ENCODE measurements at places on chromosomes 3 and 15.

- no peak for DNase-seq
These were observed 17.3 kb upstream of the GPR156 start for GRCh38 chr3:120302361-120302760.

GRCh38 chr3:177565981-177566380 lies 368.7 kb upstream of the TBL1XR1 start:
- DNase-seq, result no peak

- no peak for DNase-seq
These were observed 11.4 kb upstream of the HDGFL3 start for GRCh38 chr15:83219026-83219425.

- DNase-seq, result no peak
These were observed 39.9 kb upstream of the ARHGEF26 start for GRCh38 chr3:154081305-154081704.

DNA sequence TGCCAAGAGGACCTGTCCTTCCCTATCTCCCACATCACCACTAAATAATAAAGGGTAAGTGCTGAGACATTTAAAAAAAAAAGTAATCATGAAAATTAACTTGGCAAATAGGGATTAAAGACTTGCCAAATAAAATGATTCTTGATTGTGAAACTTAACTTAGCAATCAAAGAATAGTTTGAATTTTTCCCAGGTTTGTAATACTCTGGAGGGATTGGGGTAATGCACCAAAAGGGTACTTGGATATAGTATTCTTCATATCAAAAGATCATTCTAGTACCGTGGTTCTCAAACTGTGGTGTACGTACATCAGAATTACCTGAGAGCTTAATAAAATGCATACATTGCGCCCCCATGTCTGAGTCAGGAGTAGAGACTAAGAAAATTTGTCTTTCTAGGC lies 28.5 kb downstream of the CALML4 start:
- no peak for DNase-seq

GRCh38 chr3:157493627-157494550 lies 9.3 kb downstream of the VEPH1 start:
- DNase-seq, result no peak

DNA sequence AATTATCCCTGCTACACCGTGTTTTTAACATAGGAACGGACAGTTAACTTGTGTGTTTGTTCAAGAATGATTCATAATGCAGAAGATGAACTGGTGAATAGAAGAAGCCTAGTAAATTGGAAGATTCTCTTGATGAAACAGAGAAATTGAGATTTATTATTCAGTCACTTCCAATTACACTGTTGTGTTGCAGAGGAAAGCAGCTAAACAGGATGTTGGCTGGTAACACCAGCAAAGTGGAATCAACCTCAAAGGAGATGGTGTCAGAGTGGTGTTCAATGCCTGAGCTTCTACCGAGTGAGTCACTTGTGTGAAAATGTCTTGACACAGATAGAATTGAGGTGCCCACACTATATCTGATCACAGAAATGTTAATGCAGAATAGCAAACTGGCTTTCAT lies 399.6 kb downstream of the LPP start:
- DNase-seq, result peak; percentile 21

DNA sequence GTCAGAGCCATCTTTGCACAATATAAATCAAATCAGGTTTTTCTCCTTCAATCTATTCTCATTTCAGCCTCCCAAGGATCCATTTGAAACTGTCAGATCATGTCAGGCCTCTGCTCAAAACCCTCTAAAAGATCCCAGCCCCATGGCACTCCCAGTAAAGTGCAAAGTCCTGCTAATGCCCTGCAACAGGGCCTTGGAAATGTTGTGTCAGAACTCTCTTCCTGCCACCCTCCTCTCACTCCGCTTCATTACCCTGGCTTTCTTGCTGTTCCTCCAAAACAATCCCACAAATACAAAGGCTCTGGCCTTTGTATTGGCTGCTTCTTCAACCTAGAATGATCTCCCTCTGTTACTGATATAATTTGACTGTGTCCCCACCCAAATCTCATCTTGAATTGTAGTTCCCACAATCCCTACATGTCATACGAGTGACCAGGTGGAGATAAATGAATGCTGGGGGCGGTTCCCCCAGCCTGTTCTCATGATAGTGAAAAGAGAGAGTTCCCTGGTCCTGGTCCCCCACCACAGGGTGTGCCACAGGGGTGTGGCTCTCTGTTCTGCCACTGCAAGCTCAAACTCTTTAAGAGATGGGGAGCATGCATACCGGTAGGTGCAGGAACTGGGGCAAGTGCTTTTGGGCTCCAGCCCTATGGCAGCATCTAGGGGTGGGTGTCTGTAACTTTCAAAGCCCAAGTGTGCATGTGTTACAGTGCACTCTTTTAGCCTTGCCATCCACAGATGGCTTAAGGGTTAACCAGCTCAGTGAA lies 22.9 kb upstream of the TRA2B start:
- no peak for DNase-seq

DNA sequence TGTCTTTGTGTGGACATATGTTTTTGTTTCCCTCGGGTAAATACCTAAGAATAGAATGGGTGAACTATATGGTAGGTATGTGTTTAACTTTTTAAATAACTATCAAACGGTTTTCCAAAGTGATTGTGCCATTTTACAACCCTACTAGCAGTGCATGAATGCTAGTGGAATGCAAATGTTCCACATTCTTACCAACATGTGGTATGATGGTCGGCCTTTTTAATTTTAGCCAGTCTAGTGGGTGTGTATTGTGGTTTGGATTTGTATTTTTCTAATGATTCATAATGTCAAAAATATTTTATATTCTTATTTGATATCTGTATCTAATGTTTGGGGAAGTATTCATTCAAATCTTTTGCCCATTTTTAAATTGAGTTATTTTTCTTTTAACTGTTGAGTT lies 68.2 kb upstream of the SMAD3 start:
- DNase-seq, result no peak

DNA sequence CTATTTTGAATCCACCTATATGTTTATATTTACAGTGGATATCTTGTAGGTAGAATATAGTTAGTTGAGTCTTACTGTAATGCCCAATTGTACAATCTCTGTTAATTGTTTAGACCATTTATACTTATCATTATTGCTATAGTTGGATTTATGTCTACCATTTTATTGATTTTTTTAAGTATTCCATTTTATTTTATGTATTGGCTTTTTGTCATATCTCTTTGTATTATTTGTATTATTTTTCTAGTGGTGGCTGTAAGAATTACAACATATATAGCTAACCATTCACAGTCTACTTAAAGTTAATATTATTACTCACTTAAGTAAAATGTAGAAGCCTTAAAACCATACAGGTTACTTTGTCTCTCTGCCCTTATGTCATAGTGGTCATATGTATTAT lies 46.1 kb downstream of the SLC2A2 start:
- DNase-seq, result no peak

DNA sequence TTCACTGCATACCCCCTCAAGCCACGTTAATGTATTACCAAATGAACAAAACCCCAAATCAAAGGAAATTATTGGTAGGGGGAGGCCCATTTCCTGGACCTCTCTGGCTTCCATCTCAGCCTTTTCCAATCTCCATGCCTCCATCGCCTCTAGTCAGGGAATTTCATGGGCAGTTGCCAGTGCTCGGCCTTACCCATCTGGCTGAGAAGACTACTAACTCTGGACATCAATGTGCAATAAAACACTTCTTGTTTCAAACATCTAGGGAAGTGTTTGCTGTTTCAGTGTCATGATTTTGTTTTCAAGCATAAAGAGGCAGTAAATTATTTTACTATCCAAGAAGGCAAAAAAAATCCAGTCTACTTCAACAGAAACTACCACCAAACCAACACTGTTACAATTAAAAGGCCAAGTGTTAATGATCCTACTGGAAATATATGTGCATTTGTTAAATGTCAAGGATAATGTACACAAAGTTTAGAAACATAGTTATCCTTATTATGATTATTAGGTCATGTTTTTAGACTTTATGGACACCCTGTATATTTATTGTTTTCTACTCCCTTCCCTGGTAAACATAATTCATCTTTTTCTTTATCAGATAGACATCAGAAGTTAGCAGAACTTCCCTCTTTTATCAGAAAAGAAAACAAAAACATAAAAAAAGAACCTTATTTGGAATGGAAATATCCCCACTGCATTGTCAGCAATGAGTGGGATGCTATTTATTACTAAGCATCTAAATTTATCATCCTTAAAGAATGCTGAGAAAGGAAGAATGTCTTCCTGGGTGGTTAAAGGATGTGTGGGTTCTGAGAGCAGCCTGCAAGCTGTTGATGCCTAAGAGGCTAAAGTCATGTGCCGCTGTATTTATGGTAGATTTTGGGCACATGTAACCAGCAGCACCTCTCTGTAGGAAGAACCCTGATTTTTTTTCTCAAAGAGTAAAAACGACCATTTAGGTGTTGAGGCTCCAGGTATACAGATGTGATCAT lies 15.2 kb downstream of the LDHAL6B start:
- no peak for DNase-seq

- no peak for DNase-seq
These were observed 70.4 kb downstream of the ST6GAL1 start for GRCh38 chr3:187000711-187001151.

DNA sequence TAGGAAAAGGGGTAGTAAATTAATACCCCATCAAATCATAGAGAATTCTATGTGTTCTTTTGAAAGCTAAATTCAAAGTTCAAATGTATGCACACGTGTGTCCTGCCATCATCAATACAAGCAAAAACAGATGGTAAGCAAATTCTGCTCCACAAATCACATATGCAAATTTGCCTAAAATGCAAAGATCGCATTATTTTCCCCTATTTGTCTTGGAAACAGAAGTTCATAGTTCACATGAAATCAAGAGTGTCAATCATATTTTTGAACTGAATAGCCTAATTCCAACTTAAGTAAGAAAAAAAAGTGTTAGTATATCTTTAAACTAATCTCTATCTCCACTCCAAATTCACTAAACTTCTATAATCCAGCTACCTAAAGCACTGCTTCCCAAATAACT lies 8.5 kb downstream of the ADAM10 start:
- DNase-seq, result no peak

DNA sequence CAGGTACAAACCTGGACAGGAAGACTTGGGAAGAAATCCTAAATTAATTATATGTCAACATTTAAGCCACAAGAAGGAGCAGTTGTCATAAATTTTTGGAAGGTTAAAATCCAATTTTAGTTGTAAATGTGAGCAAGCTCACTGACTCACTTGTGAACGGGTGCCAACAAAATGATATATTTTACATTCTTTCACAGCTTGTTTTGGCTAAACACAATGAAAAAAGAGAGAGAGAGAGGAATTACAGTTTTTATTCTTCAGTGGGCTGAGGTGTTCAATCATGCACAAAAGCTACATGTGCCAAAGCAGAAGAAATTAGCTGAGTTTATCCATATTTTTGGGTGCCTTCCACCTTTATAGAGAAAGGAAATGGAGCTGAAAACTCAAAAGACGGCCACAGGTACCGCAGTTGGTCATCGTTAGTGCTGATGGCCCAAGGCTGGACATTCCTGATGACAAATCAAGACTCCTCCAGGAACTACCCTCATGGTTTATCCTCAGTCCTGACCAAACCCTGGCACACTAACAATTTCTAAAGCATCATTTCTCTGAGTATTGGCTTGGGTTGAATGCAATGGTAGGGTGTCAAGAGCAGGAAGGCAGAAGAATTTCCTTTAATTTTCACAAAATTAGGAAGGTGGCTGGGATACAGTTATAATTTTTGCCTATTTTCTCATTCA lies 37.6 kb upstream of the WNT5A start:
- DNase-seq, result no peak

- DNase-seq, result no peak
These were observed 195.0 kb downstream of the SPATA16 start for GRCh38 chr3:172946061-172946460.

GRCh38 chr15:86756688-86757087 lies 677.0 kb downstream of the AGBL1 start:
- no peak for DNase-seq

DNA sequence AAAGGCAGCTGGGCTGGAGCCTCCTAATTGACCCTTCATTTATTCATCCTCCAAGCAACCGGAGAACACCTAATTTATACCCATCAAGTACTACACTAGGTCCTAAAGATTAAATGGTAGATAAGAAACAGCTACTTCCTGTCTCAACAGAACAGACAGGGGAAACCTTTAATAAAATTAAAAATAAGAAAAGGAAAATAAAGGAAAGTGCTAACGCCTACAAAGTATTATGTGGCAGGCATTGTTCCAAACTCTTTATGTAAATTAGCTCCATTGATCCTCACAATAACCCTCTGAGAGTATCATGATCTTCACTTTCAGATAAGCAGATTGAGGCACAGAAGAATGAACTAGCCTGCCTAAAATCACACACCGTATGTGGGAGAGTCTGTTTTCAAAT lies 139.5 kb downstream of the CNTN6 start:
- DNase-seq, result no peak

DNA sequence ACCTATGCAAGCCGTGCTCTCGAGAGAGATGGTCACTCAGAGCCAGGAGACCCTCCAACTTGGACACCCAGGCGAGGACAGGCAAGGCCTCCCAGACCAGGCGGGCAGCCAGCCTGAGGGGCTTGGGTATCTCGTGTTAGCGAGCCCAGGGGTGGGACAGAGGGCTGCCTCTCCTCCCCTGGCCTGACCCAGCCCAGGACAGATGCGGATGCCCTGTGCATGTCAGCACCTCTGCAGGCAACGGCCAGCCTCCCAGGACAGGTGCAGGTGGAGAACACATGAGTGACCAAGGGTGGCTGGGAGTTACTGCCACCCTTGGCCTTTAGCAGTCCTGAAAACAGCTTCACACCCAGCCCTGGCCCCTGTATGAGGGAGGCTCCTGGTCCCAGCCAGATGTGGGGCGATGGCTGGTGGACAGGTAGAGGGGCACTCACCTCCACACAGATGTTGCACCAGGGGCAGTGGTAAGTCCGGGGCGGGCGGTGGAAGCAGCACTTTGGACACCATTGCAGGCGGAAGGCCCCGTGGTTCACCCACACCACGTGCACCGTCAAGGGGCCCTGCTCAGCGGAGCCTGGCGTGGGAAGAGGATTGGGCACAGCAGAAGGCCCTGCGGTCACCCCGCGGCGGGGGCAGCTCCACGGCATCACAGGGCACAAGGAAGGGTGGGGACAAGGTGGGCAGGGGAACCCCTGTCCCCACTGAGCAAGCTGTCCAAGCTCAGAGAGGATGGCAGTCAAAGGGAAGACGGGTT lies 2.1 kb downstream of the ZDHHC19 start:
- DNase-seq, result no peak

DNA sequence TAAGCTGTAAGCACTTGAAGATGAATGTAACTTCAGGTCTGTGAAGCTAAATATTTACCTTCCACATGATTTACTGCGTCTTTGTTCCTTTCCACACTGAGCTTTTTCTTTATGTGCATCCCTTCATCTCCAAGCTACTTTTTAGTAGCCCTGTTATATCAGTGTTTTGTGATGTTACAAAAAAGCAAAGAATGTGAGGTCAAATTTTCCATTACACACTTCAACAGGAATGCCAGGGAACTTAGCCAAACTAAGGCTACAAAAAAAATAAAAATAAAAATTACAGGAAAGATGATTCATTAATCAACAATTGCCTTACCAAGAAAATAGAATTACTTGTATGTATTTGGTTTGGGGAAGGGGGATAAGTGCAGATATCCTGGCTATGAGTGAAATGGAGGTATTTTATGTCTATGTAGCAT lies 73.0 kb downstream of the FILIP1L start:
- DNase-seq, result no peak

- no peak for DNase-seq
These were observed 27.2 kb upstream of the POMGNT2 start for GRCh38 chr3:43132870-43133636.

GRCh38 chr3:183085634-183086390 lies 13.5 kb downstream of the MCCC1 start:
- DNase-seq, result no peak

- no peak for DNase-seq
These were observed at the start of gene SLC22A14 for GRCh38 chr3:38281895-38282686. Gene SLC22A14, plus strand, starts transcription at chr3:38282294. Its CDS starts 23,733 bp downstream, at chr3:38306027.
